NCI-H748 treated with DMSO at 0.1 percent for 48 hours (cell line): ENCODE measurements at places on chromosomes 11 and 22.

DNA sequence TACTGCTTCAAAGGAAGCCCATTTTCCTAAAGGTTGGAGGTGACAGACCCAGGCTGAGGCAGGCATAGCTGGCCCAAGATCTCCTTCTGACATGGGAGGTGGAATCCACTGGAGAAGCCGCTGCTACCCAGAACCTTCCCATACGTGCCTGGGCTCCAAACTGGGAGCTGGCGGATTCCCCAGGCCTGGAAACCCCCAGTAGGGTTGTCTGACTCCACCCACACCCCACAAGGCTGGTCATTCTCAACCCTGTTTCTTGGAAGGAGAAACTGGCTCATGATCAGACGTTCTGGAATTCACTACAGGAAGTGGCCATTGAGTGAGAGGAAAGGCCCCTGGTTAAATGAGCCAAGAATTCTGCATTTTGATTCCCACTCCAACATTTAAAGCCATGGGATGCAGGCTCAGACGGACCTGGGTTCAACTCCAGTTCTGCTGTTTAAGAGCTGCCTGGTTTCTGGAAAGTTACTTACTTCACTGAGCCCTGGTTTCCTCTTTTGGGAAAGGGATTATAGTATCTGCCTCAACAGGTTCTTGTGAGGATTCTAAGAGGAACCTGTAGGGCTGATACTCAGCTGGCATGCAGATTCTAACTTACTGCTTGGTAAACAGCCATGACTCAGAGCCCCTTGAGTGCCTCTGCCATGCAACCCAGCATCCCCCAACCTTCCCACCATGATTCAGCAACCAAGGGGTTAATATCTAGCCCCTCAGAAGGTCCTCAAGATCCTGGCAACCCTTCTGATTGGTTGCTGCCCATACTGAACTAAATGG is 19.4 kb upstream of the TSKU start:
- DNase-seq = no peak

DNA sequence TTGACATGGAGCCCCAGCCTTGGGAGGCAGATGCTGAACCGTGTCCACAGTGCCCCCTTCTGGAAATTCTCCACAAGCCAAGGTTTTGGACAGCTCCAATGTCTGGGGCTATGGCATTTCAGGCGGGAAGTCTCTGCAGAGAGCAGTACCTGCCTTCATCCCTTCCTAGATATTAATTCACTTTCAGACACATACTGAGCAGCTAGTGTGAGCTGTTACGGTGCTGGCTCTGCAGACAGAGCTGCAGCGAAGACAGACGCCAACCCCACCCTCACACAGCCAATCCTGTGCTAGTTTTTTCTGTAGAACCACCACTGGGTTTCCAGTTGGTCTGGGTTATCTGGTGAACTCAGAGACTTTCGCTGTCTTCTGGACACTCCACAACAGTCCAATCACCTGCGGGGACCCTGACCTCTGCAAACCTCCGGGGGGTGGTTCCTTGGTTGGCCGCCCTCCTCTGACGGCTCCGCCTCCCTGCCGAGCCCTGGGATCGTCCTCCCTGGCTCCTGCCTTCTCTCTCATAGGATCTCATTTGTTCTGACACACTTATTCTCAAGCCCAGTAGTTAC is 9.1 kb downstream of the LMF2 start:
- peak; percentile 78 for DNase-seq

- no peak for DNase-seq
These were observed 20.0 kb downstream of the FAM83F start for GRCh38 chr22:40014667-40015248.

- DNase-seq = no peak
These were observed 833.8 kb downstream of the TBC1D22A start for GRCh38 chr22:47596176-47596690.

DNA sequence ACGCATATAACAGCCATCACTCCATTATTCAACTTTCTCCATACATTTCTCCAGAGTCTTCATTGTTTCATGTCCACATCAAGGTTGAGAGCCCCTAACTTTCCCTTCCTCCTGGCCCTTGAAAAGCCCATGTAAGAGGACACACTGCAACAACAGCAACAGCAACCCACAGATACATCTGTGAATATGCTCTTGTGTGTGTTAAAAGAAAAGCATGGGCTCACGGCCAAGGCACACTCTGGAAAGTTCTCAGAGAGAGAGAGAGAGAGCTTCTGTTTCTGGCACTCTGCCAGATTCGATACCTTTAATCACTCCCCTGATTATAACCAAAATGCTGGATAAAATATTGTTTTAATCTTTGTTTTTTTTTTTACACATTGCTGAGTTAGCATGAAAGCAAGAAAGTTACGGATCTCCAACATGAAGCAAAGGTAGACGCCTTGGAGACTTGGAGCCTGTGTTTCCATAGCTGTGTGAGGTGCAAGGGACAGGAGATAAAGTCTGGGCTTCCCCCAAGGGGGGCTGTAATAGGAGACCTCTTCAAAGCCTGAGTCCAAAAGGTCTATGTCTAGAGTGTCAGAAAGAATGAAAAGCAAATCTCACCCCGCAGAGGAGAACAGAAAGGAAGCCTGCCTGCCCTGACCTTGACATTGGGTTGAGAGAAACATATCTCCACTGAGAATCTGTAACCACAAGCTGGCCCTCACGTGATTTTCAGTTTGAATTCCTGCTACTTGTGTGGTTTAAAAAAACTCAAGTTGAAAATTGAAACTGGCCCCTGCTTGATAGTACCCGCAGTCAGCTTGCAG is 33.7 kb upstream of the MPPED1 start:
- DNase-seq = no peak

DNA sequence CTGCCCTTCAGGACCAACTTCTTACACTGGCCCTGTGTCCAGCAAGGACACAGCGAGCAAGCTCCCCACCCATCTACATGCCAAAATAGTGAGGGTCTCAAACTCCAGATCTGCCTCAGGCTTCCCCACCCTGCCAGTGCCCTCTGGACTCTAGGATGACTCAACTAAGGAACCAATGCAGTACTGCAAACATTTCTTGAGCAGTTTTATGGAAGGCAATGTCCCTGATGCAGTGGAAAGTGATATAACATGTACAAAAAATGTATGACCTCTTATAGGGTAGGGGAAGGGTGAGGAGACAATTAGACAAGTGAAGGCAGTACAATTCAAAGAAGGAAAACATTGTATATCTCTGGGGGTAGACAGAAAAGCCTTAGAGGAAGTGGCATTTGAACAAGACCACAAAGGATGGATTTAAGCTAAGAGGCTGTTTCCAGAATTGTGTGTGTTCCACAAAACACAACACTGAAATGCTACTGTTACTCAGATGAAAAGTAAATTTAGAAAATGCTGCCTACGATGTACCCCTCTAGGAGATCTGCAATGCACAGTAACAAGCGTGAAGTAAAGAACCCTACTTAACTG is 47.3 kb downstream of the RAB30 start:
- no peak for DNase-seq

DNA sequence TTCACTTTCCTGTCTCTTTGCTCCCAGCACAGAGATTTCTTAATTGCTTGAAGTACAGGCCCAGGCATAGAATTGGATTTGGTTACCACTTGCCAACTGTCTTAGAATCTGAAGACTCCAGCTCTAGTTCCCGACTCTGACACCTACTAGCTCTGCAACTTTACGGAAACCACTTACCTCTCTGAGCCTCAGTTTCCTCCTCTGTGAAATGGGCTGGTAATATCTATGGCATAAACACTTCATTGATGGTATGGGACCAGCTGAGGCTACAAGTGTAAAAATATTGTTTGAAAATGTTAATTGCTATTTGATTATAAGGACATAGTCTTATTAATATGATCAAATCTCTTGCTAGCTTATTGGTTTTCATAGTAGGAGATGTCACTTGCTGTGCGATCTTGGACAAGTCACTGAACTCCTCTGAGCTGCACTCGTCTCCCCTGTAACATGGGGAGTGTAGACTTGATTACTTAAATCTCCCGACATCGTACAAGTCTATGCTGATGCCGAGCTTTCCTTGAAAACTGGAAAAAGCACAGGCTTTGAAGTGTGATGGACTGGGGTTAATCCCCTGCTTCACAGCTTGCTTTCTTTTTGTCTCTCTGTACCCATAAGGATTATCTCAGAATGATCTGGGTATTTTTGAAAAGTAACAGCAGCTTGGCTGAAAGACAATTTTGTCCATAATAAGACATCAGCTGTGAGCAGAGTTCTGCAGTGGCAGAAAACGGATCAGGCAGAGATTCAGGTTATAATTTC is 11.8 kb upstream of the E2F8 start:
- DNase-seq = no peak

GRCh38 chr11:65919573-65920371 is 546 bp downstream of the DRAP1 start:
- no peak for DNase-seq

- no peak for DNase-seq
These were observed 59.3 kb upstream of the FAM181B start for GRCh38 chr11:82792822-82793569.

DNA sequence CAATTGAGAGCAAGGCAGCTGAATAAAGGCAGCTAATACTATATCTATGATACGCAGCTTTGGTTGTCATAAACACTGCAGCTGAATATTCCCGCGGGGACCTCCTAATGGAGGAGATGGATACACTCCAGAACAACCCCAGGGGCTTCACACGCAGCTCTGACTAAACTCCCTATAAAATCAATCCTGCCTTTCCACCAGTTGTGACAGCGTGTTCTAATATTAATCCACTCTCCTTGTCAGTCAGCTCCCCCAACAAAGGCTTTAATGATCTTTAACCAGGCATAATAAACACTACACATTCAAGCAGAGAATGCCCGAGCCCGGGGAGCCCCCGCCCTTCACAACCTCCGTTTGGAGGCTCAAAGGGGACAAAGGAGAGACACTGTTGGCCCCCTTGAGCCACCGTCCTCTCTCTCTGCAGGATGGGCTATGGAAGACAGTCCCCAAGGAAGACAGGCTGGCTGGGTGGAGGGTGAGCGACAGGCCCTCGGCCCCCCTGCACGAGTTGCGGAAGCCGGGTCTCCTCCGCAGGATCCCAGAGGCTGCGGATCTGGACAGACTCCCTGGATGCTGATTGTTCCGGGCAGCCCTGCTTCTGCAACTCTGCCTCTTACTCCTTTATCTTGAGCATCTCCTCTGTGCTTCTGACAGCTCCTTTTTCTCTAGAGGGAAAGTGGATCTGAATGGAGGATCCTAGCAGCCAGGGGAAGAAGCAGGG is 565.2 kb downstream of the BUD13 start:
- no peak for DNase-seq

GRCh38 chr11:74520927-74521665 is 27.6 kb upstream of the LIPT2 start:
- no peak for DNase-seq

DNA sequence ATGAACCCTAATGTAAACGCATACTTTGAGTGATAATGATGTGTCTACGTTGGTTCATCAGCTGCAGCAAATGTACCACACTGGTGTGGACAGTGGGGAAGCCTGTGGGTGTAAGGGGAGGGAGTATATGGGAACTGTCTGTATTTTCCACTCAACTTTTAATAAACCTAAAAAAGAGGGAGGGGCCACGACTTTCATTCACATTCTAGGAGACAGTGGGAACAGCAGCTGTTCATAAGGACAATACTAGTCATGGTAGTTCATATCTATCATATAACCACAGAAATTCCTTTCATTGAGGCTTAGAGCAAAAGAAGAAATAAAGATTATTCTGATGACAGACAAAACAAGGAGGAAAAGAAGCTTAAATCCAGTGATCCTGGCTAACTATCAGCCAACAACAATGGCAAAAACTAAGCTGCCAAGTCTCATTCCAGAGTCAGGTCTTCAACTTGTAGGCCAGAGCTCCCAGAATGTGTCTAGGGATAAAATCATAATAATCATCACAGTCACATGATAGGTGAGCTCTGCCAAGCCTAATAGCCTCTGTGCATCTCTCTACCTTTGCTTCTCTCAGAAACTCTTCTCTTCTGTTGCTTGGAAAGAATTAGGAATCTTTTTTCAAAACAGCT is 59.4 kb upstream of the CHRM4 start:
- DNase-seq = no peak

DNA sequence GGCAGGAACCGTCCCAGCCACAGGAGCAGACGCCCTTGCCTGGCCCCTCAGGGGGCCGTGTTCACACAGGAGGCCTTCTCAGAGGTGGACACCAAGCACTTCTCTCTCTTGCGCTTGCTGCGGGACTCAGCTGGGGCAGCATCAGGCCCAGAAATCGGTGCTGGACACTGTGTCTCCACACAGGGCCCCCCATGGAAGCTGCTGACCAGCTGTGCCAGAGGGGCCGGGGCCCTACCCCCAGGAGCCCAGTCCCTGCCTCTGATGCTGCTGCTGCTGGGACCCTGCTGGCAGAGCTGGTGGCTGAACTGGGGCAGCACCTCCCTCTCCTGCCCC is 4.0 kb downstream of the PLXNB2 start:
- DNase-seq = no peak

- no peak for DNase-seq
These were observed 93.8 kb downstream of the CEP164 start for GRCh38 chr11:117421476-117421875.

- no peak for DNase-seq
These were observed 42.5 kb downstream of the CLPB start for GRCh38 chr11:72391638-72392423.

- no peak for DNase-seq
These were observed 86.0 kb downstream of the KCNQ1 start for GRCh38 chr11:2530855-2531200.

DNA sequence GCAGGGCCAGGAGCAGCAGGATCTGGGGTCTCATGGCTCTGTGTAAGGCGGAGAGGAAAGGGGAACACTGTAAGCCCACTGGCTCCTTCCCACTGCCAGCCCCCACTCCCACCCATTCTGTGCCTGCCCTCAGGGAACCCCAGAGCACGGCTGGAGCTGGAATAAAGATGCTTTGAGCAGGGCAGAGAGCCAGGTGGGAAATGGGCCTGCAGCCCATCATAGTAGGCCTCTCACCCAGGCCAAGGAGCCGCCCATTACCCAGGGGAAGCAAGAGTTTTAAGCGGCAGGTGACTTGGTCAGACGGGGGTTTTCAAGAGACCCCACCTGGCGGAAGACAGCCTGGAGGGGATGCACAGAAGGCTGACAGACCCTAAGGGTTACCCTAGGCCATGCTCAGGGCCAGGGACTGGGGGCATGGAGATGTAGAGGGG is 4.6 kb downstream of the LRRC32 start:
- DNase-seq = no peak

DNA sequence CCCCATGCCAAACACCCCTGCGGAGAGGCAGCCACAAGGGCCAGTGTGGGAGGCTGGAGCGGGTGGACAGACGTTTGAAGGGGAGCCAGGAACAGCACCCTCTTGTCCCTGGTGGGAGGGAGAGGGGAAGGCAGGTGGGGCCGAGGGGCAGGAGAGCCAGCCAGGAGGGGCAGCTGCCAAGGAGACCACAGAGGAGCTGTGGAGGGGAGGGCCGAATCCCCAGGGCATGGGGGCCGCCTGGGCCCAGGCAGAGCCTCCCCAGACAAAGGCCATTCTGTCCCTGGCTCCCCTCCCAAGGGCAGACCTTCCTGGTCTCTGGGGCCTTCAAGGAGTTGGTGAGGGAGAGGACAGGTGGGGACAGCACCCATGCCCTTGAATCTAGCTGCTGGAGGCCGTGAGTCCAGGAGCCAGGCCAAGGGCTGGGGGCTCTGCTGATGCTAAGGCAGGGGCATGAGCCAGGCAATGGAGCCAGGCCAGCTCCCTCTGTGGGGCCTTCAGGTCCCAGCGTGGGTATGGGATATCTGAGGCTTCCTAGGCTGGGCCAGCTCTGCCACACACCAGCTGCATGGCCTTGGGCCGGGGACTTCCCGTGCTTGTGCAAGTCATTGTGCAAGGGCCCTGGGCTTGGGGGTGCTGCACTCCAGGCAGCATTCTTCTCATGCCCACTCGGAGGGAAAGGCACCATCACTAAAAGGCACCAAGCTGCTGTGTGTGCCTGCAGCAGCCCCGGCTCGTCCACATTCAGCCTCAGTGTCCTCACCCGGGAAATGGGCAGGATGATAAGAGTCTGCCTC is 11.4 kb downstream of the EMID1 start:
- no peak for DNase-seq

- no peak for DNase-seq
These were observed 24.1 kb upstream of the KRTAP5-7 start for GRCh38 chr11:71502871-71503435.
